ENCODE measurements at places on chromosomes 7 and 10. TPM values are rescaled to one million over a fixed set of nuclear protein-coding genes. Genes with fewer than 3 reads are reported as not detected.

ECHS1 gene
- 56.1 TPM for total RNA-seq

SLC25A40 gene
- total RNA-seq, result 11.6 TPM

DUS4L gene
- 5.4 TPM for total RNA-seq

ARHGAP19 gene
- 8.7 TPM for total RNA-seq

DRGX gene
- total RNA-seq, result under 0.01 TPM

AKR1E2 gene
- total RNA-seq, result 17.7 TPM

MYOZ1 gene
- total RNA-seq, result not detected

IRF5 gene
- under 0.01 TPM for total RNA-seq

LIPF gene
- total RNA-seq, result not detected

UBE2H gene
- 61.2 TPM for total RNA-seq

SORBS1 gene
- total RNA-seq, result 0.29 TPM

UNCX gene
- total RNA-seq, result not detected

MUC12 gene
- 0.59 TPM for total RNA-seq

- H3K27ac ChIP-seq, result no peak overlapping the region
- H3K4me3 ChIP-seq, result no peak overlapping the region
- no peak for DNase-seq
These were observed 436.6 kb downstream of the DNAJB6 start for GRCh38 chr7:157773361-157773760.

GRCh38 chr7:87339373-87339897, 6.0 kb upstream of the CROT start:
- H3K36me3 ChIP-seq, result no peaks in the 10 kb centered on the region
- no peak for DNase-seq
- H3K27ac ChIP-seq, result no peak overlapping the region
- H3K4me1 ChIP-seq, result peaks cover 13% of the 10 kb centered on the region

- H3K27ac ChIP-seq, result no peak overlapping the region
- DNase-seq, result no peak
- no peak overlapping the region for H3K4me3 ChIP-seq
- peaks cover 61% of the 10 kb centered on the region for H3K4me1 ChIP-seq
- no peaks in the 10 kb centered on the region for H3K27me3 ChIP-seq
- peaks cover 5% of the 10 kb centered on the region for H3K36me3 ChIP-seq
These were observed 123.3 kb downstream of the PRPF18 start for GRCh38 chr10:13709931-13710650.

GRCh38 chr10:22324413-22324812, 3.5 kb downstream of the BMI1 start:
- H3K27ac ChIP-seq, result no peak overlapping the region
- peaks cover 30% of the 10 kb centered on the region for H3K4me1 ChIP-seq
- peak overlapping the region; percentile 77 for H3K4me3 ChIP-seq
- peaks cover 29% of the 10 kb centered on the region for H3K27me3 ChIP-seq
- H3K36me3 ChIP-seq, result peaks cover 23% of the 10 kb centered on the region
- peak; percentile 77 for DNase-seq

- no peak overlapping the region for H3K27ac ChIP-seq
- H3K27me3 ChIP-seq, result no peaks in the 10 kb centered on the region
- no peak for DNase-seq
These were observed 245.0 kb downstream of the FOXP2 start for GRCh38 chr7:114659409-114660125.

DNA sequence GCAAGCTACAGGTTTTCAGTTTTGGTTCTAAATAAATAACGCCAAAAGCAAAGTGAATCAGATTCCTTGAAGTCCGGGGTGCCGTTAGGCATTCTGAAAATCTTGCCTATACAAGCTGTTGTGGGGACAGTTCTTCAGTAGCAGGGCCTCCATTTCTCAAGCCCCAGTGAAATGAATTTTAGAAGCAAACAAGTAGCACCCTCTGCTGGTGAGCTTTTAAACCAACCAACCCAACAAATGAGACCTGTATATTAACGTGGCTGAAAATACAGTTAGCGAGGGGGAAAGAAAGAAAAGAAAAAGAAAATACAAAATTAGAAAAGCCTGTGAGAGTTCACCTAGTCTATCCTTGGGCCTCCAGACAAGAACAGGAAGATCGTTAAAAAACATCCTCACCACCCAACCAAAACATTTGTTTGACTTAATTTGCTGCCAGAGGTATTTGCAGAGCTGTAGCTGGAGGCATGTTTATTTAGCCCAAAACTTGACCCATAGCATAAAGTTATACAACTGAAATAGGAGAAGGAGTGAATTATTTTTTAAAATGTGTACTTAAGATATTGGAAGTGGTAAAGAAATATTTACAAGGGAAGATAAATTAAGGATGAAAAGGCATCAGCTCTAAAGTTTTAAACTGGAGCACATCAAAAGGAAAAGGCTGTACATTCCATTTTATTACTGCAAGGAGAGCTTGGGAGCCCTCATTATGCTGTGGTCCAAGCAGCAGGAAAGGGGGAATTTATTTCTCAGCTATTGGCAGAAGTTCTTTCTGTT, 98.9 kb downstream of the DYNC1I1 start:
- H3K27ac ChIP-seq, result no peak overlapping the region
- peaks cover 3% of the 10 kb centered on the region for H3K4me1 ChIP-seq
- H3K36me3 ChIP-seq, result no peaks in the 10 kb centered on the region
- DNase-seq, result peak; percentile 71
- no peaks in the 10 kb centered on the region for H3K27me3 ChIP-seq

DNA sequence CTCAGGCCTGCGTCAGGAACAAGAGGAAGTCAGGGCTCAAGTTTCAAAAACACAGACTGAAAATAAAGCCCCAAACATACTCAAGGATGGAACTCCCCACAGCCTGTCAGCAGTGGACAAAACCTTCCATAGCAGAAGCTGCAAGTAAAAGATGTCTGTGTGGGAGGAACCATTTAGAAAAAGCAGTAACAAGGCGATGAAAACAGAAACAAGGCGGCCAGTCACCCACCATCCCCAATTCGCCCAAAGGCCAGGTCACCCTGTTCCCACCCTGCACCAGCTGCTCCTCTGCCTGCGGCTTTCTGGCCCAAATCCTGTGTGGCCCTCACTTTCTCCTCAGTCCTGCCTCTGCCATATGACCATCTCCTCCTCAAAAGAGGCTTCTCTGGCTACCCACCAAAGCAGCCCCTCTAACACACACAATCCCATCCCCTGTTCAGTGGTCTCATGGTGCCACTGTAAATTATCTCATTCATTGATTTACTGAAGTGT, 27.8 kb downstream of the KCNMA1 start:
- H3K4me1 ChIP-seq, result peaks cover 14% of the 10 kb centered on the region
- H3K4me3 ChIP-seq, result no peak overlapping the region
- H3K27ac ChIP-seq, result no peak overlapping the region
- H3K36me3 ChIP-seq, result no peaks in the 10 kb centered on the region
- DNase-seq, result no peak

DNA sequence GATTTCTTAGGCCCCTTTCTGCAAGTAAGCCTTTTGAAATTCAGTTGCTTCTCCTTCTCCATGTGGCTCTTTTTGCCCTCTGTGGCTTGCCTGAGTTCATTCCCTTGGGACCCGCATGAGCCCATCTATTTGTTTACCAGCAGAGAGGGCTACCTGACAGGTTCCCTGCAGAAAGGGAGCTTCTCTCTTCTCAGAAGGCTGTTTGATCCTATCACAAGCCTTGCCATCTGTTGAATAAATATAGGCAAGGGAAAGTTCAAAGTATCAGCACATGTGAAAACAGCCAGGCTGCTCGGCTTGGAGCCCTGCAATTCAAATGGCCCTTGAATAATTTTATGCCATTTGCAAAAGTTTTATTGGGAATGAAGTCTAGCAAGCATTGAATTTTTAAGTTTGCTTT, 720.2 kb upstream of the FZD8 start:
- no peaks in the 10 kb centered on the region for H3K4me1 ChIP-seq
- DNase-seq, result no peak
- H3K27ac ChIP-seq, result no peak overlapping the region
- H3K27me3 ChIP-seq, result no peaks in the 10 kb centered on the region
- no peaks in the 10 kb centered on the region for H3K36me3 ChIP-seq
- H3K4me3 ChIP-seq, result no peak overlapping the region

DNA sequence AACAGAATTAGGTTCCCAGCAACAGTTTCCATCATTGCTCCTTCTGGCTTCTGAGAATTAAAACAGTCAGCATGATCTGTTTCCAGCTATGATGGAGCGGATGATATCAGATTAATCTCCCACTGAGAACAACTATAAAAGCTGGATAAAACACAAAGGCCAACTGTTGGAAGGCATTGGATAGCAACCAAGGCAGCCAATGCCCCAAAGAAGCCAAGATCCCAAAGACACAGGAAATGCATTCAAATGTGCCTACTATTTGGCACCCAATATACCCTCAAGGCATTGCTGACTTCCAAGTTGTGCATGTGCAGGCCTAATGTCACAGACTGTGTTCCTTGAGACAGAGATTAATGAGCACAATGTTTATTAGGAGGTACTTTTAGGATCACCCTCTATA, 259.3 kb downstream of the ARHGAP12 start:
- no peak overlapping the region for H3K4me3 ChIP-seq
- H3K4me1 ChIP-seq, result no peaks in the 10 kb centered on the region
- no peak for DNase-seq
- no peaks in the 10 kb centered on the region for H3K36me3 ChIP-seq
- no peak overlapping the region for H3K27ac ChIP-seq

GRCh38 chr7:68692511-68692910, 905.8 kb upstream of the AUTS2 start:
- H3K27ac ChIP-seq, result peak overlapping the region; percentile 90
- H3K4me1 ChIP-seq, result peaks cover 18% of the 10 kb centered on the region
- no peaks in the 10 kb centered on the region for H3K36me3 ChIP-seq
- no peak overlapping the region for H3K4me3 ChIP-seq

DNA sequence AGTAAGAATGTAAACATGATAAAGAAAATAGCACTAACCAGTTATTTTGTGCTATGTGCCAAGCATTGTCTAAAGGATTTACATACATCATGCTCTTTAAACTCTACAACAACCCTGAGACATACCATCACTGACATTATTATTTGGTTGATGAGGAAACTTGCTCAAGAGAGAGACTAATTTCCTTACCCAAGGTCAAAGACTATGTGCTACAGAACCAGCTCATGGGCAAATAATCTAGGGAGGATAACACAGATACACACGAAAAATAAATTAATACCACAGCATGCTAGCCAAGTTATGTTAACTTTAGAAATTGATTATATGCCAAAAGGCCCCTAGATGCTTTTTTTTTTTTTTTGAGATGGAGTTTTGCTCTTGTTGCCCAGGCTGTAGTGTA, 2.7 kb downstream of the ANKRD16 start:
- no peak for DNase-seq
- peaks cover 19% of the 10 kb centered on the region for H3K4me1 ChIP-seq
- no peaks in the 10 kb centered on the region for H3K27me3 ChIP-seq

DNA sequence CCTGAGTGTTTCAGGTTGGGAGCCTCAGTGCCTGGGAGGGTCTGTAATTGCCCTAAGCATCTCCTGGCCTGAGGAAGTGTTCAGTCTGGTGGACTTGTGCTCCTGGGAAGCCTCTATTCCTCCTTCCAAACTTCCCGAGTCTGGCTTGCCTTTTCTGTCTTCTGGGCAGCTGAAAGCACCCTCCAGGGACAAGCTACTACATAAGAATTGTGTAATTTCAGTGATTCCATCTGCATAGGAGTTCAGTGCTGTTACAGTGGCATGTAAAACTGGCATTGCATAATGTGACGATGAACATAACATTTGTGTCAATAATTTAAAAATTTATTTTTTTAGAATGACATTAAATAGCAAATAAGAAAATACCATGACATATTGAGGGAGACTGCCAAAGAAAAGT, 109.3 kb downstream of the AOAH start:
- H3K4me3 ChIP-seq, result no peak overlapping the region
- H3K27ac ChIP-seq, result no peak overlapping the region
- peaks cover 7% of the 10 kb centered on the region for H3K27me3 ChIP-seq
- no peaks in the 10 kb centered on the region for H3K4me1 ChIP-seq

- peaks cover 29% of the 10 kb centered on the region for H3K4me1 ChIP-seq
- DNase-seq, result peak; percentile 92
- H3K36me3 ChIP-seq, result peaks cover 26% of the 10 kb centered on the region
- peak overlapping the region; percentile 75 for H3K4me3 ChIP-seq
- H3K27ac ChIP-seq, result peak overlapping the region; percentile 95
These were observed 1.5 kb upstream of the HOXA9 start for GRCh38 chr7:27166531-27167505.

All from osteoblast (primary cell).